ENCODE measurements at places on chromosomes 3 and 15. TPM values are rescaled to one million over a fixed set of nuclear protein-coding genes. Genes with fewer than 3 reads are reported as not detected.

GRCh38 chr3:187963677-187964385 is 190.1 kb upstream of the LPP start:
- H3K36me3 ChIP-seq, result no peaks in the 10 kb centered on the region
- H3K4me1 ChIP-seq, result no peaks in the 10 kb centered on the region
- no peak overlapping the region for H3K27ac ChIP-seq

The REC114 gene
- not detected for total RNA-seq

DNA sequence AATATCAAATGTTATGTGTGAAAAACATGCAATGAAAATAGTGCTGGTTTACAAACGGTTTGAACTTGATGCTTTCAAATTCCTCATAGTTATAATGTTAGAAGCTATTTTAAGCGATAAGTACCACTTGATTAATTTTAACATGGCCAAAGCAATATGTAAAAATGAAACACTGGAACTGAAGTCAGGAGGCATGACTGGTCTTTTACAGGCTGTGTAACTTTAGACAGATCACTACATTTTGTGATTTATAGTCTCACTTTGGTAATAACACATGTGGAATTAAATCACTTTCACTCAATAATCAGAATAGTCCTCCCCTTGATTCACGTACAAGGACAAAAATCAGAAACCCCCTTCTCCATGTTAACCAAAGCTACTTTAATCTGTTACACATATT is 482.7 kb upstream of the NECTIN3 start:
- DNase-seq, result no peak
- H3K27me3 ChIP-seq, result no peaks in the 10 kb centered on the region
- H3K27ac ChIP-seq, result no peak overlapping the region
- no peaks in the 10 kb centered on the region for H3K4me1 ChIP-seq
- no peak overlapping the region for H3K4me3 ChIP-seq

DNA sequence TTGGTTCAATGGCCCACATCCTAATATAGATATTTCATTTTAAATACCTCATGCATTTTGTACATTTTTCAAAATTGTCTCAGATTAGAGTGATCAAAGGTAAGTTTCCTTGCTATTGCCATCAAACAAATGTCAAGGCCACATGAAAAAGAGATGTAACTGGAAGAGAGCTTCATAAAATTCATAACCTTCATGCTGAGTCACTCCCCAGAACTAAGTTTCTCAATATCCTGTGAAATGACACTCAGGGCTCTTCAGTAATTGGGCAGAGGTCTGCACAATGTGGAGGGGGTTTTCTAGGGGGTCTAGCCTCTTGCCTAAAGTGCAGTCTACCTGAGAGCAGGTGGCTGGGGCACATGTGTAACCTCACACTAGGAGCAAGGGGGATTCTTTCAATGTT is 152.2 kb upstream of the SLC2A2 start:
- no peak for DNase-seq
- H3K36me3 ChIP-seq, result no peaks in the 10 kb centered on the region

The PLSCR2 gene
- total RNA-seq, result 0.54 TPM

GRCh38 chr3:113844622-113845222 is 6.1 kb downstream of the GRAMD1C start:
- H3K27me3 ChIP-seq, result no peaks in the 10 kb centered on the region
- H3K36me3 ChIP-seq, result no peaks in the 10 kb centered on the region
- no peaks in the 10 kb centered on the region for H3K4me1 ChIP-seq
- H3K27ac ChIP-seq, result no peak overlapping the region
- no peak overlapping the region for H3K4me3 ChIP-seq

- no peak for DNase-seq
- H3K27ac ChIP-seq, result no peak overlapping the region
- no peaks in the 10 kb centered on the region for H3K27me3 ChIP-seq
- H3K4me1 ChIP-seq, result peaks cover 12% of the 10 kb centered on the region
- no peaks in the 10 kb centered on the region for H3K36me3 ChIP-seq
Measured at GRCh38 chr3:9881441-9881840, 1.4 kb upstream of the CIDEC start.

DNA sequence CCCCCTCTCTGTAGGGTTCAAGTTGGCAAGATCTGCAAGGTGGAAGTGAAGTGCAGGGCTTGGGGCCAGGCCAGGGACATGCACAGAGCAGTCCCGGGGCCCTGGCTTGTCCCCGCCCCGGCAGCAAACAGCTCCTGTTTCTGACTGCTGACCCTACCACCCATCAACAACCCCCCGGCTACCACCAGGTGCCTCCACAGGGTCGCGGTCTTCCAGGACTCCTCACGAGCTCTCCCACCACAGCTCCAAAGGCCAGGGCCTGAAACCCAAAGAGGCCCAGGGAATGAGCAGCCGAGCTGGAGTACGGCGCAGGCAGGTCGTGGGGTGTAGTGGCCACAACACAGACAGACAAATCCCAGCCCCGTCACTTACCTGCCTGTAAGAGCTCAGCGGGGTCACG is 121.3 kb upstream of the SMAD3 start:
- H3K4me1 ChIP-seq, result peaks cover 88% of the 10 kb centered on the region
- no peak overlapping the region for H3K4me3 ChIP-seq
- peak overlapping the region; percentile 100 for H3K27ac ChIP-seq
- no peak for DNase-seq

The CLEC3B gene
- not detected for total RNA-seq

The PAQR9 gene
- total RNA-seq, result 0.36 TPM

The PTPN23 gene
- total RNA-seq, result 35.7 TPM

The HTR3D gene
- total RNA-seq, result not detected

The ST8SIA2 gene
- total RNA-seq, result 0.15 TPM

GRCh38 chr15:70112074-70112395 is 14.3 kb upstream of the TLE3 start:
- peaks cover 8% of the 10 kb centered on the region for H3K4me1 ChIP-seq
- H3K27ac ChIP-seq, result peak overlapping the region; percentile 60
- no peak for DNase-seq
- H3K36me3 ChIP-seq, result no peaks in the 10 kb centered on the region

DNA sequence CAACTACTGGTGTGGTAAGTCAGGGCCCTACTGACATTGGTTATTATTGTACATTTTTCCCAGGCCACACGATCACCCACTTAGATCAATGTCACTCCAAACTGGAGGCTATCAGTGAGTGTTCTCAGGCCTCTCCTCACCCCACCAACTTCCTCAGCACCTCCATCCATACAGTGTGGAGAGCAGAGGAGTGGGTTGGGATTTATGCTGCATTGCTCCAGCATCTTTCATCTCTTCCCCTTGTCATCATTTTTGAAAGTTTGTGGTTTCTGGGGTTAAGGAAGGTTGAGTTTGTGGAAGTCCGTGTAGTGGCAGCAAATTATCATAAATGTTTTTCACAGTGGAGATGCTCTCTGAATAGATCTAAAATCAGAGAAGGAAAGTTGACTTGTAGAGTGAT is 60.2 kb downstream of the TLNRD1 start:
- DNase-seq, result no peak
- H3K4me3 ChIP-seq, result no peak overlapping the region
- H3K36me3 ChIP-seq, result no peaks in the 10 kb centered on the region
- H3K27ac ChIP-seq, result no peak overlapping the region
- no peaks in the 10 kb centered on the region for H3K27me3 ChIP-seq
- H3K4me1 ChIP-seq, result no peaks in the 10 kb centered on the region

GRCh38 chr3:115709931-115710330 is 86.6 kb downstream of the GAP43 start:
- no peak overlapping the region for H3K4me3 ChIP-seq
- no peak overlapping the region for H3K27ac ChIP-seq
- no peaks in the 10 kb centered on the region for H3K36me3 ChIP-seq
- peaks cover under 1% of the 10 kb centered on the region for H3K27me3 ChIP-seq
- DNase-seq, result no peak
- no peaks in the 10 kb centered on the region for H3K4me1 ChIP-seq

DNA sequence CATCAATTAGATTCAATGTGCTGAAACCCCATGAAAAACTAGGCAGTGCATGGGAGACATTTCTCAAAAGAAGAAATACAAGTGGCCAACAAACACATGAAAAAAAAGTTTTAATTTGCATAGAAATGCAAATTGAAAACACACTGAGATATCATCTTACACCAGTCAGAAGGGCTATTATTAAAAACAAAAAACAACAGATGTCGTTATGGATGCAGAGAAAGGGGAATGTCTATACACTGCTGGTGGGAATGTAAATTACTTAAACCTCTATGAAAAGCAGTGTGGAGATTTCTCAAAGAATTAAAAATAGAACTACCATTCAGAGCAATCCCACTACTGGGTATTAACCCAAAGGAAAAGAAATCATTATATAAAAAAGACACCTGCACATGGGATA is 98.7 kb downstream of the CCNL1 start:
- H3K4me3 ChIP-seq, result no peak overlapping the region
- DNase-seq, result no peak
- no peak overlapping the region for H3K27ac ChIP-seq
- H3K27me3 ChIP-seq, result no peaks in the 10 kb centered on the region
- no peaks in the 10 kb centered on the region for H3K36me3 ChIP-seq
- 0 out of 2 replicates have a peak, but pooled peaks cover 4% of the 10 kb centered on the region for H3K4me1 ChIP-seq

GRCh38 chr15:95558131-95558530 is 772.4 kb upstream of the NR2F2 start:
- H3K36me3 ChIP-seq, result no peaks in the 10 kb centered on the region
- no peaks in the 10 kb centered on the region for H3K4me1 ChIP-seq
- no peaks in the 10 kb centered on the region for H3K27me3 ChIP-seq
- DNase-seq, result peak; percentile 35

- no peaks in the 10 kb centered on the region for H3K27me3 ChIP-seq
- no peak overlapping the region for H3K27ac ChIP-seq
- no peak for DNase-seq
- no peaks in the 10 kb centered on the region for H3K36me3 ChIP-seq
- no peaks in the 10 kb centered on the region for H3K4me1 ChIP-seq
Measured at GRCh38 chr15:58241872-58242271, 103.7 kb downstream of the AQP9 start.

GRCh38 chr15:41961001-41961518 is 11.3 kb downstream of the EHD4 start:
- H3K27me3 ChIP-seq, result no peaks in the 10 kb centered on the region
- H3K4me1 ChIP-seq, result peaks cover 41% of the 10 kb centered on the region
- no peak overlapping the region for H3K4me3 ChIP-seq
- DNase-seq, result peak; percentile 35
- H3K36me3 ChIP-seq, result 0 out of 2 replicates have a peak, but pooled peaks cover 2% of the 10 kb centered on the region
- H3K27ac ChIP-seq, result peak overlapping the region; percentile 65

DNA sequence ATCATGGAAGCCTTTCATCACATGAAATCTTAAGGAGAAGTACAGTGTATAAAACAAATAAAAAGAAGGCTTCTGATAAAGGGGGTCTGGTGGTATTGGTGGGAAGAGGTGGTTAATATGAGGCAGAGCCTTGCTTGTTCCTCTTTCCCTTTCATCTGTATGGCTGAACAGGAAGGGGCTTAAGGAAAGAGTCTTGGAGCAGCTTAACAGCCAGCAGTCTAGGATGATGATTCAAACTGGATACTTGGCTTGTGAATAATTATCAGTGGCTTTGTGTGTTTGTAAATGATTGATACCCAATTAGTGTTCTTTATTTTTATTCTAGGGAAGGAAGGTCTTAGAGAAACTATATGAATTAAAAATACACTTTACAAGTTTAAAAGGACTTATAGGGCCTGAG is 29.1 kb upstream of the TCAIM start:
- H3K27ac ChIP-seq, result no peak overlapping the region
- no peak for DNase-seq
- H3K4me3 ChIP-seq, result no peak overlapping the region
- H3K4me1 ChIP-seq, result no peaks in the 10 kb centered on the region

GRCh38 chr15:78761020-78761419 is 50.2 kb downstream of the ADAMTS7 start:
- peaks cover 2% of the 10 kb centered on the region for H3K4me1 ChIP-seq
- H3K4me3 ChIP-seq, result no peak overlapping the region
- no peak overlapping the region for H3K27ac ChIP-seq
- no peak for DNase-seq
- no peaks in the 10 kb centered on the region for H3K36me3 ChIP-seq

The PPARG gene
- total RNA-seq, result 88.1 TPM

The MNS1 gene
- 3.8 TPM for total RNA-seq

DNA sequence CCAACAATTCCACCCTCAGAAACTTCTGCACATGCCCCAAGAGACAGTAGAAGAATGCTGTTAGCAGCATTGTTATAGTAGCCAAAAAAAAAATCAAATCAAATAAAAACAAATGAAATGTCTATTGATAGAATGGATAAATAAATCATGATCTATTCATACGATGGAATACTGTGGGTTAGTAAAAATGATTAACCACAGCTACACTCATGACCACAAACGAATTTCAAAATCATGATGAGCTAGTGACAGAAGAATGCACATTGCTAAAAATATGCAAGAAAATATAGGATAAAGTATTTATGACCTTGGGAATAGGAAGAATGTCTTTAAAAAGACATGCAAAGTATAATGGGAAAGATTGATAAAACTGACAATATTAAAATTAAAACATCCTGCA is 57.5 kb upstream of the ACAN start:
- H3K4me3 ChIP-seq, result no peak overlapping the region
- H3K4me1 ChIP-seq, result no peaks in the 10 kb centered on the region
- H3K36me3 ChIP-seq, result no peaks in the 10 kb centered on the region
- H3K27me3 ChIP-seq, result peaks cover 10% of the 10 kb centered on the region
- DNase-seq, result no peak
- no peak overlapping the region for H3K27ac ChIP-seq

DNA sequence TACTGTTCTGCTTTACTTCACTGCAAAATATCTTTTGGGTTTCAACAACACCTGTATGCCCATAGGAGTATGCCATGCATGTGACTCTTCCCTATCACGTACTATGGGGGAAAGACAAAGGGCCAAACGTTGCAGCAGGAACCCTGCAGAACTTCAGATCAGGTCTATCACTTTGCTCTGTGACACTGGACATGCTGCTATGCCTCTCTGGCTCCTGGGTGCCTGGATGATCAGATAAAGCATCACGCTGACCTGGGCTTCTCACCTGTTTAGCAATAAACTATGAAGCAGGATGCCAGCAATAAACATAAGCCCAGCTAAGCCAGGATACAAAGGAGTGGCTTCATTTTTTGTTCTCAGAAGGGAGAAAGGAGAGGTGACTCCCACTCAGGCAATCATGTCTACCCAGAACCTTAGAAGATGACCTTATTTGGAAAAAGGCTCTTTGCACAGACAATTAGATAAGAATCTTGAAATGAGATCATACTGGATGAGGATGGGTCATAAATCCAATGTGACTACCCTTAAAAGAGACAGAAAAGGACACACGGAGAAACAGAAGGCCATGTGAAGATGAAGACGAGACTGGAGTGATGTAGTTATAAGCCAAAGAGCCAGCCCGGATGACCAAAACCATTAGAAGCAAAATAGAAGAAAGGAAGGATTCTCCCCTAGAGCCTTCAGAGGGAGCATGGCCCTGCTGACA is 19.3 kb downstream of the POMGNT2 start:
- H3K4me1 ChIP-seq, result no peaks in the 10 kb centered on the region
- H3K4me3 ChIP-seq, result no peak overlapping the region
- H3K27me3 ChIP-seq, result no peaks in the 10 kb centered on the region
- no peaks in the 10 kb centered on the region for H3K36me3 ChIP-seq

- H3K27ac ChIP-seq, result no peak overlapping the region
- DNase-seq, result no peak
- H3K4me3 ChIP-seq, result no peak overlapping the region
- H3K36me3 ChIP-seq, result no peaks in the 10 kb centered on the region
- H3K4me1 ChIP-seq, result peaks cover 27% of the 10 kb centered on the region
- no peaks in the 10 kb centered on the region for H3K27me3 ChIP-seq
Measured at GRCh38 chr3:195892105-195893043, 16.0 kb downstream of the TNK2 start.

The POLR2H gene
- total RNA-seq, result 156 TPM
